ENCODE measurements at places on chromosomes 16 and 17.

GRCh38 chr17:59754552-59754951 lies 47.1 kb downstream of the VMP1 start:
- DNase-seq, result no peak

DNA sequence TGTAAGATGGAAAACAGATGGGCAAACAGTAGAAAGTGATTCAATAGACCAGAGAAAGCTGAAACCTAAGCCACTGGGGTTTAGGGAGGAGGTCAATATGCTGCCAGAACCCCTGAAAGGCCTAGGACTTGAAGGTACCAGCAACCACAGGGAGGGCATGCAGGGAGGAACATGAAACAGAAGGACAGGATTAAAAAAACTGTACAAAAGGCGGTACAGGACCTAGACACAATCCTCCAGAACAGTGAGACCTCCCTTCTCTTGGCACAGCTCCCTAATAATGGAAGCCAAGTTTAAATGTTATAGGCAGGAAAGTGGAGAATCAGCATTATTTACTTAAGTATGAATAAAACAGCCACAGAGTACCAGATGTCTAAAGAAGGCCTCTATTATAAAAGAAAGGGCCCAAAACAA lies 105.5 kb downstream of the SPAG9 start:
- no peak for DNase-seq

- no peak for DNase-seq
These were observed 25.0 kb upstream of the KCNJ2 start for GRCh38 chr17:70144260-70144846.

- no peak for DNase-seq
These were observed 276.1 kb downstream of the SNX29 start for GRCh38 chr16:12252616-12253015.

GRCh38 chr16:29835926-29836325 lies 15.7 kb downstream of the MVP start:
- no peak for DNase-seq

DNA sequence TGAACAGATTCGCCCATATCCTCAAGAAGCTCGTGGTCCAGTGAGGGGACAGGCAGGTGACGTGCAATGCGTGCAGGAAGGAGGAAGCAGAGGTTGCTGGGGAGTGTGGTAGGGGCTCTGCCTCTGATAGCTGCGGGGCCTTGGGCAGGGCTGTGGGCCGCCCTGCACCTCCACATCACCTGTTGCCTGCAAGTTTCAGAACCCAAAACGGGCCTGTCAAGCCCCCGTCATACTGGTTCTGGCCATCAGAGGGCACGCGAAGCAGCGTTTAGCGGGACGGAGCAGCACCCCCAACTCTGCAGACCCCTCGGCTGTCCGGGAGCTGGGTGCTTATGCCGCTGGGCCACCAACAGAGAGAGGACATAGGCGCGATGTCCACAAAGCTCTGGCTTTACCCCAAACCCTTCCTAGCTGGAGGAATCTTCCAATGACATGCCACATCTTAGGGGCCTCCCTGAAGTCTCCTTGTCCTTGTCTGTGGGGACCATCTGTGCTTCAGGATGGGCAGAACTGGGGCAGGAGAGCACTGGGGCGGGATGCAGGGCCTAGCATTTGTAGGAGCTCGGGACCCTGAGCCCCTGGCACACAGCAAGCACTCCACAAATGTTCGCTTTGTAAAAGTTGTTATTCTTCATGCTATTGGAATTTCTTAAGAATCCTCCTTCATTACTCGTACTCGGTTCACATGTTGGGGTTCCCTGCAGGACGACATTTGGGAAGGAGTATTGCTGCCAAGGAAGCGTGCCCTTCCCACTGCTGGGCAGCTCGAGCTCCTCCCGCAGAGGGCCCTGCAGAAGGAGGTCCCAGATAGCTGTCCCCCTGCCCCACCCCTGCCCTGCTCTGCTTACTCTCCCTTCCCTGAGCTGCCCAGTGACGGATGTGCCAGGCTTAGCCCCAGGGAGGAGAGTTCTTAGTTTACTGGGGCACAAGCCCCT lies 64.3 kb downstream of the CNGB1 start:
- DNase-seq, result peak; percentile 19

DNA sequence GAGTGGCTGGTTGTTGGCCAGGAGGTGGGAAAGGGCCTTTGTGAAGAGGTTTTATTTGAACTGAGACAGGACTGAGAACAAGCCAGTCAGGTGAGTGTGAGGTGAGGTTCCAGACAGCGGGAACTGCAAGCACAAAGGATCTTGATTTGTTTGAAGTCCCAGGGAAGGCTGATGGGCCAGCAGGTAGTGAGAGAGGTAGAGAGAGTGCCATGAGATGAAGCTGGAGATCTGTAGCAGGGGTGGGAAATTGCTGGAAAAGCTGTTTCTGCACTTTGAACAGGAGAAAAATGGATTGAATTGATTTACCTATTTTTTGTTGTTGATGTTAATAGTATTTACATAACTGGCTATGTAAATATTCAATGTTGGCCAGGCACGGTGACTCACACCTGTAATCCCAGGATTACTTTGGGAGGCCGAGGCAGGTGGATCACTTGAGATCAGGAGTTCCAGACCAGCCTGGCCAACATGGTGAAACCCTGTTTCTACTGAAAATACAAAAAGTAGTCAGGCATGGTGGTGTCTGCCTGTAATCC lies 7.7 kb upstream of the DCTPP1 start:
- no peak for DNase-seq

- DNase-seq, result no peak
These were observed 258.9 kb upstream of the AXIN2 start for GRCh38 chr17:65820306-65820705.

DNA sequence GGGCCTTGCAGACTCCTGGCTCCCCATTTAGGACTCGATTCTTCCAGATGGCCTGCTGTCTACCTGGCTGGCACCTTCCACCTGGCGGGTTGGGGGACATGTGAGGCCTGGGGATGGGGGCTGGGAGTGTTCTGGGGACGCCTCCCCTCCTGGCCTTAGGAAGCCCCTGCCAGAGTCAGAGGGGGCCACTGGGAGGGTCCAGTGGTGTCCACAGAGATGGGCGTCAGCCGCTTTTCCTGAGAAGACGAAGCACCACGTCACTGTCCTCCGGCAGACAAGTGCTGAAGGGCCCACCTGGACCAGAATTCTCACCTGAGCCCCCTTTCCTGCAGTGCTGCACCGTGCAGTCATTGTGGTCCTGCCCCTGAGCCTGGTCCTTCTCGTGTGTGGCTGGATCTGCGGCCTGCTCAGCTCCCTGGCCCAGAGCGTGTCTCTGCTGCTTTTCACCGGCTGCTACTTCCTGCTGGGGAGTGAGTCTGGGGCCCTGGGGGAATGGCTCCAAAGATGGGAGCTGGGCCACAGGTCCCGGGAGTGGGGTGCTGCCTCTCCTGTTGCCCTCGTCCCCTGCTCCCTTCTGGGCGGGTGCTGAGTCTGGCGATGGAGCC lies 2.9 kb downstream of the TMEM235 start:
- DNase-seq, result no peak

DNA sequence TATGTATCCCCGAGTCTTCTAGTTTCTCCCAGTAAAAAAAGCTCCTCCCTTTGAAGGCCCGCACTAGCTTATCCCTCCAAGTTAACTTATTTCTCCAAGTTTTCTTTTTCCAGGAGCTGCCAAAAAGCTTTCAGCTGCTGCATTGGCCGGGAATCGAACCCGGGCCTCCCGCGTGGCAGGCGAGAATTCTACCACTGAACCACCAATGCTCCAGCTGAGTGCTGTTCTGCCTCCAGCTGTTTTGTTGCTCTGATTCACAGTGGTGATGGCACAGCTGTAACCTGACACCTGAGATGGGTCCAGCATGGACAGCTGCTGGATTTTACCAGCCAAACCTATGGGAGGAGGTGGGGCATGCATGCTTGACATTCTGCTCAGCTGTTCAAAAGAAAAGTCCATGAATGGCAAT lies 22.1 kb downstream of the VAC14 start:
- no peak for DNase-seq

DNA sequence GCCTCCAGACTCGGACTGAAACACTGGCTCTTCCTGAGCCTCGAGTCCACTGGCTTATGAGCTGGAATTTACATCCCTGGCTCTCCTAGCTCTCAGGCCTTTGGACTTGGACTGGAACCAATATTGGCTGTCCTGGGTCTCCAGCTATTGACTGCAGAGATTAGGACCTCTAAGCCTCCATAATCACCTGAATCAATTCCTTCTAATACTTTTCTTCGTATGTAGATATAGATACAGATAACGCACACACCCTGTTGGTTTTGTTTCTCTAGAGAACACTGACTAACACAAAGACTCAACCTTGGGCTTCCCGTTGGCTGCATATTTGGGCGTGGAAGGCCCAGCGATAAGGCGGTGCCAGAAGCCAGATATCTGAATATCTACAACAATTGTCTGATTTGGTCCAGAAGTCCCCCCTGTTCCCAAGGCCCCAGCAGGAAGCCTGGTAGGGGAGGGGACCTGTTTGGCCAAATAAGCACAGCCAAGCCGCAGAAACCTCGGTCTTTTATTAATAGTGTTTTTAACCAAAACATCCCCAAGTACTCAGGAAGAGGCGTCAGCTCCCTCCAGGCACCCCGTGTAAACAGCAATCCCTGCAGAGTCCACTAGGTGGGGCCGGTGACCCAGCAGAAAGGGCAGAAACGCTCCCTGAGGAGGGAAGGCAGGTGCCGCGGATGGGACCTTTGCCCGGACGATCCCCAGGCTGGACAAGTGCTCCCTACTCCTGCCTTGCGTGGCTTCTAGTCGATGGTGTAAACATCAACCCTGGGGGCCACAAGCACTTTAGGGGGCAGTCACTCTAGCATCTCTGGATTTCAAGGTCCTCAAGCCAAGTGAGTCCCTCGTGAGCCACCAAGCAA lies 57.0 kb downstream of the ABR start:
- peak; percentile 68 for DNase-seq

DNA sequence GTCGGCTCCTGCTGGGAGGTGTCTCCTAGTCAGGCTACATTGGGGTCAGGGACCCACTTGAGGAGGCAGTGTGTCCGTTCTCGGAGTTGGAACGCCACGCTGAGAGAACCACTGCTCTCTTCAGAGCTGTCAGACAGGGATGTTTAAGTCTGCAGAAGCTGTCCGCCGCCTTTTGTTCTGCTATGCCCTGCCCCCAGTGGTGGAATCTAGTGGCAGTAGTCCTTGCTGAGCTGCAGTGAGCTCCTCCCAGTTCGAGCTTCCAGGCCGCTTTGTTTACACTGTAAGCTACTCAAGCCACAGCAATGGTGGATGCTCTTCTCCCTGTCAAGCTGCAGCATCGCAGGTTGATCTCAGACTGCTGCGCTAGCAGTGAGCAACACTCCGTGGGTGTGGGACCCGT lies 36.0 kb downstream of the ITFG1 start:
- no peak for DNase-seq

- no peak for DNase-seq
These were observed 2.2 kb upstream of the NUTF2 start for GRCh38 chr16:67844497-67844896.

DNA sequence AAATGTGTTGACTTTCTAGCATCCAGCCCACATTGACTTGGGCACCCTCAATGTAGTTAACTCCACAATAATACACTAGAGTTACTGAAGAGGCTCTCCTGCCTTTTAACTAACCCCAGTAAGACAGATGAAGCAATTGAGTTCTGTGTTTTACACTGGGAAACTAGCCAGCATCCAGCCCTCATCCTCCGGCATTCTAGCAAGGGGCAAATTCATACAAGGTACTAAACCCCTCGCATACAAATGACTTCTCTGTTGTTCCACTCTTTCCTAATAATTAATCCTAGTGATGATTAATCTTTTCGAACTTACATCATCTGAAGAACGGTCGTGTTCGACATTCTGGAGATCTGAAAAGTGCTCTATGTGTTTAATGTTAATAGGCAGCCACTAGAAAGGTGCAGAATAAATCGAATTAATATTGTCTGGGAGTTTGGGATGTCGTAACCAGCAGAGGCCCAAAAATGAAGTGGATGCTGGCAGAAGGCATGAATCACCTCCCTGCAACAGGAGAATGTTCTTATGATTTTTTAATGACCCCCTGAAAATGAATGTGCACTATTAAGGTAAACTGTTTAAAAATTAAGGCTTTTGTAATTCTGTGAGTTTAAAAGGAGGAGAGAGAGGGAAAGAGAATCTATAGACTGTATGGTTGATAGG lies 249.4 kb downstream of the SNX29 start:
- DNase-seq, result no peak

- no peak for DNase-seq
These were observed 59.3 kb downstream of the KLHDC4 start for GRCh38 chr16:87706278-87707000.

- no peak for DNase-seq
These were observed 54.6 kb downstream of the TBC1D16 start for GRCh38 chr17:79981090-79981489.

- DNase-seq, result no peak
These were observed 3.0 kb upstream of the CCR7 start for GRCh38 chr17:40568074-40568836.

- DNase-seq, result no peak
These were observed 4.5 kb downstream of the ZNF646 start for GRCh38 chr16:31078597-31079341.

DNA sequence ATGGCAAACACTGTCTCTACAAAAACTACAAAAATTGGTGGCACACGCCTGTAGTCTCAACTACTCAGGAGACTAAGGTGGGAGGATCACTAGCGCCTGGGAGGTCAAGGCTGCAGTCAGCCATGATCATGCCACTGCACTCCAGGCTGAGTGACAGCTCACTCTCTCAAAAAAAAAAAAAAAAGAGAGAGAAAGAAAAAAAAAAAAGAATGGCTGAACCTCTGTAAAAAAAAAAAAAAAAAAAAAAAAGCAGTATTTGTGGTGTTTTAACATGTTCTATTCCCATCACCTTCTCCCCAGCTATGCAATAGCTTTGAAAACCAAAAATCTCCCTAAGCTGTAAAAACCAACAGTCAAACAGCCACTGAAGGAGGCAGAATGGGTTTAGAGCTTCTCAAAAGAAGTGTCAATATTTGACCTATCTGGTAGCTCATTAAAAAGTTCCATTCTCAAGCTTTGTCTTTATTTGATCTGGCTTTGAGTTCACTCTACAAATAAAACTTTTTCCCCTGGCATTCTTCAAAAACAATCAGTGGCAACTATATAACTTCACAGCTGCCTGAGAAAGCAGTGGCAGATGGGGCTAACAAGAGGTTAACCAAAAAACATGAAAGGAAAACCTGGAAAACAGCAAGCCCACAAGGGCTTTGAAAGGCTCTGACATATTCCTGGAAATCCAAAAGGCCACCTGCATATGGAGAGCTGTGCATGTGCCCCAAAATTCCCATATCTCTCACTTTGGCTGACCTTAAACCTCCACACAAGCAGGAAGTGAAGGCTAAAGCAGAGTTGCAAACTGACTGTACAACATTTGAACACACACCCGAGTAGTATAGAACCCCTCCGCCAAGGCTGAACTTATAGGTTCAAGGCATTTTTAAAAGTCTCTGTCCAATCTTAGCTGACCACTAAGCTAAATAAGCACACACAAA lies 36.0 kb downstream of the USP32 start:
- no peak for DNase-seq

- no peak for DNase-seq
These were observed 15.6 kb upstream of the FOXJ1 start for GRCh38 chr17:76156662-76156991.

GRCh38 chr16:85153656-85154091 lies 41.4 kb upstream of the CIBAR2 start:
- DNase-seq, result no peak

GRCh38 chr16:10256784-10257641 lies 74.8 kb upstream of the GRIN2A start:
- DNase-seq, result peak; percentile 21

- DNase-seq, result no peak
These were observed 5.0 kb downstream of the SKA2 start for GRCh38 chr17:59149841-59150511.

Data from T-helper 2 cell (primary cell).